CD4-positive, alpha-beta T cell (primary cell): ENCODE measurements at places on chromosomes 16 and 17.

DNA sequence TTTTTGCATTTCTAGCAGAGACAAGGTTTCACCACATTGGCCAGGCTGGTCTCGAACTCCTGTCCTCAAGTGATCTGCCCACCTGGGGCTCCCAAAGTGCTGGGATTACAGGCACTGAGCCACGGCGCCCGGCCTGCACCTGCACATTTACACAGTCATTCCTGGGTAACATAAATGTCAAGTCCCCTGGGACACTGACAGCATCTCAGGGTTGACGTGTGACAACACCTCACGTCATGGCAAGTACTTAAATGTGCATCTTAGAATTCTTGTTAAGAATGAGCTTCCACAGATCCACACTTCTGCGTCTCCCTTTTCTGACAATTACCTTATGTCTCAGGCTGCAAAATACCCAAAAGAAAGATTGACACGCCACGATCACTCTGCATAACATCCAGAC, 80.5 kb downstream of the ABR start:
- no peak for DNase-seq

- no peak for DNase-seq
Measured at GRCh38 chr17:14950686-14951085, 314.4 kb downstream of the PMP22 start.

DNA sequence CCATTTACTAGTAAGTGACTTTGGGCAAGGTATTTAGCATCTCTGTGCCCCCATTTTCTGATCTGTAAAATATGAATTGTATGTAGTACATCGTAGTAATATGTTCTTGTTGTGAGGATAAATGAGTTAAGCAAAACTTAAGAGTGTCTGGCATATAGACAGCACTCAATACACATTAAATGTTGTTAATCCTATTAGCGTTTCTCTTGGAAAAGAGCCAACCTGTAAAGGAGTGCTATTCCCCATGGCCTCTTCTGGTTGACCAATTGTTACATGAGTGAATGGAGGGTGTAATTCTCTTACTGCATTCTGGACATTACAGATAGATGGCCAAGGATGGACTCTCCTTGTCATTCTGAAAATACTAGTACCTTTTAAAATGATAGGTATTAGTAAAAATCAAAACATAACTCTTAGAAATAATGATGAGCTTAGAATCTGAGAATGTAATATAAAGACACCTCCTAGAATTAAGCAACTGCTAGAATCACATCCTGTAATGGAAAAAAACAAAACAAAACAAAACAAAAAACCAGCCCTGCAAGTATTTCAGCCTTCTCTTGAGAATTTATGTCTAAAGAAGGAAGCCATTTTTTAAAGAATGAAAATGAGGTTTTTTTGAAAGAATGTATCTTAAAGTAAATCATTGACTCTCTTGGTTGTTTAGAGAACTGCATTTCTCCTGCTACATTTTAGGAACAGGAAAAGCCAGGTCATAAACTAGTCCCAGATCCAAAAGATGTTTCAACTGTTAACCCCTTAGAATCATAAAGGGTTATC, 30.5 kb downstream of the IQCK start:
- no peak for DNase-seq

DNA sequence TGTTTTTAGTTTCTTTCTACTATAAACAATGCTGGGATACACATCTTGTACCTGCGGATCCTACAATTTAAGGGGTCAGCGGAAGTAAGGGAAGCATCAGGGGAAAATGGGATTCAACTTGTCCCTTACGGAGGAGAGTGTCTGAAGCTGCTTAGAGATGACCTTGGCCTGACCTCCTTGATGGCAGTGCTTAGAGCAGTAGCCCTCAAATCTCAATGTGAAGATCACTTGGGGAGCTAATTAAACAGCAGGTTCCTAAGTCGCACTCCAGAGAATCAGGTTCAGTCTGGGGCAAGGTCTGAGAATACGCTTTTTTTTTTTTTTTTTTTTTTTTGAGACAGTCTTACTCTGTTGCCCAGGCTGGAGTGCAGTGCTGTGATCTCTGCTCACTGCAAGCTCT, 9.6 kb upstream of the METTL16 start:
- no peak for DNase-seq

GRCh38 chr17:70258465-70258864, 89.1 kb downstream of the KCNJ2 start:
- DNase-seq, result no peak

- no peak for DNase-seq
Measured at GRCh38 chr17:81550830-81551457, 1.2 kb downstream of the FAAP100 start.

- no peak for DNase-seq
Measured at GRCh38 chr17:13638855-13639458, 37.2 kb upstream of the HS3ST3A1 start.

DNA sequence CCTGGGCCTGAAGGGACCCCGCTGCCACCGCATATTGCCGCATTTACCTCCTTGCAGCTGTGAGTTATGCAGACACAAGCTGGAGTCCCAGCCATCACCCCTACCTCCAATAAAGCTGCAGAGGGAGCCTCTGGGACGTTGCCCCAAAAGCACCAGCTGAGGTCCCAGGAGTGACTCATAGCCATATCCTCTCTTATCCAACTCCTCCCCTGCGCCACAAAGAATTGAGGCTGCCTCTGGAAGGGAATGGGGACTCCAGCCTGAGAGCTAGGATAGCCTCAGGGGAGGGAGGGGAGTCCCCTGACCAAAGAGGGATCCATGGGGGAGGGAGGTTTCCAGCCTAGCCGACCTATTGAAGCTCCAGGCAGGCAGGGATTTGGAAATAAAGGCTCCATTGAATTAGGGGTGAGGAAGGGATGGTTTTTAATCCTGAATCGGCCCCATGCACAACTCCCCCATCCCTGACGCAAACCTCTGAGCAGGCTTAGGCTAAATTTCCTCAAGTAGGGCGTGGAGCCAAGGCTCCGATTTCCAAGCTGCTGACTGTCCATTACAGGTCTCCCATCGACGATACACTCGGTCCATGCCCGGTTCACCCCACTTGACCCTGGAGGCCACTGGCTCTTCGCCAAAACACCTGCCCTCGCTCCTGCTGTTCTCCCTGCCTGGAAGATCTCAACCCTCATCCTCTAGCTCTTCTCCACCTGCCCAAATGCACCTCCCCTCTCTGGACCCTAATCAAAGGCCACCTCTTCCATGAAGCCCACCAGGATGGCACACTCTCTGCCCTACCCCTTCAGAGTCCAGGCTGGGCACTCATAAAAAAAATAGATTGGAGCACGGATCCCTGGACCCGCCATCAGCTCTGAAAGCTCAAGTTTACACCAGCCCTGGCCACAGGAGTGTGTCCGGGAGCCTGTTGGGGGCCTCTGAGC, 27.5 kb downstream of the PIMREG start:
- DNase-seq, result no peak

DNA sequence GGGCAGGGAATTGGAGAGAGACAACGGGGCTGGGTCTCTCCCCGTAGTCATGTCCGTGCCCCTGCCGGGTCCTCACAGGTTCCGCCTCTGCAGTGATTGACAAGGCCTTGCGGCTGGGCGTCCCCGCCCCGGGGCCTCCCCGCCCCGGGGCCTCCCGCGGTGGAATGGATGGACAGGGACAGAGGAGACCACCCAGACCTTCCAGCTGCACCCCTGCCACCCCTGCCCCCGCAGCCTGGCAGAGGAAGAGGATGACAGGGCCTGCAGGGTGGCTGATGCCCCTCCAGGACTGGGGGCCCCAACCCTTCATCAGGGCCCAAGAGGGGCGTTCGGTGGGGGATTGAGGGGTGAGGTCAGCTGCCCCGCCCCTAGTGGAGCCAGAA, 216.4 kb upstream of the CIBAR2 start:
- DNase-seq, result no peak

- DNase-seq, result no peak
Measured at GRCh38 chr17:8484465-8484864, 48.8 kb downstream of the NDEL1 start.

GRCh38 chr16:75647112-75647491, 363 bp downstream of the KARS1 start:
- no peak for DNase-seq

DNA sequence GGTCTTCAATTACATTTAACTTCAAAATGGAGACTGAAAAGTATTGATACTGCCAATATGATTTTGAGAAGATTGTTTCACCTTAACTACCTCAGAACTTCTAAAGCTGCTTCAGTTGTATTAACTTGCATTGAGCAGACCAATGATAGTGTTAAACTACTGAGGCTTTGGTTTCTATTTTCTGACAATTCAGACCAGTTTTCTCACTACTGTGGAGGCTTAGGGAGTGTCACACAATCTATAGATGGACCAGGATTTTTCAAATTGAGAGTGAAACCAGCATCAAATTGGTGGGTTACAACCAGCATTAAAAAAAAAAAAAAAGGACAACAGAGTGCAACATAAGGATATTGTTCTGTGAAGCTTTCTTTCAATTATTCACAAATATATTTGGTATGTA, 21.2 kb downstream of the COG1 start:
- DNase-seq, result no peak

DNA sequence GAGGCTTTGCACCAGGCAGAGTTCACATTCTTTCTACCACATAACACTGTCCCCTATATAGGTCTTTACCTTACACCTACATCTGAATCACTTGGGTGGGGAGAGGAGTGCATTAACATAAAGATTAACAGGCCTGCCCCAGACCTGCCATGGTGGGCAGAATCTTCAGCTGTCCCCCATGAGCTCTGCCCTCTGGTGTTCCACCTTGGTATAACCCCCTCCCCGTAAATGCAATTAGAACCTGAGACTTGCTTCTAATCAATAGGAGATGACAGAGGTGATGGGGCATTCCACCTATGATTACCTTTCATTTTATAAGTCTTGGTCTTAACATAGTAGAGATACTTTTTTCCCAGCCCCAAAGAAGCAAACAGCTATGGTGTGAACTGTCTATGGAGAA, 20.4 kb upstream of the GRIN2A start:
- DNase-seq, result no peak

DNA sequence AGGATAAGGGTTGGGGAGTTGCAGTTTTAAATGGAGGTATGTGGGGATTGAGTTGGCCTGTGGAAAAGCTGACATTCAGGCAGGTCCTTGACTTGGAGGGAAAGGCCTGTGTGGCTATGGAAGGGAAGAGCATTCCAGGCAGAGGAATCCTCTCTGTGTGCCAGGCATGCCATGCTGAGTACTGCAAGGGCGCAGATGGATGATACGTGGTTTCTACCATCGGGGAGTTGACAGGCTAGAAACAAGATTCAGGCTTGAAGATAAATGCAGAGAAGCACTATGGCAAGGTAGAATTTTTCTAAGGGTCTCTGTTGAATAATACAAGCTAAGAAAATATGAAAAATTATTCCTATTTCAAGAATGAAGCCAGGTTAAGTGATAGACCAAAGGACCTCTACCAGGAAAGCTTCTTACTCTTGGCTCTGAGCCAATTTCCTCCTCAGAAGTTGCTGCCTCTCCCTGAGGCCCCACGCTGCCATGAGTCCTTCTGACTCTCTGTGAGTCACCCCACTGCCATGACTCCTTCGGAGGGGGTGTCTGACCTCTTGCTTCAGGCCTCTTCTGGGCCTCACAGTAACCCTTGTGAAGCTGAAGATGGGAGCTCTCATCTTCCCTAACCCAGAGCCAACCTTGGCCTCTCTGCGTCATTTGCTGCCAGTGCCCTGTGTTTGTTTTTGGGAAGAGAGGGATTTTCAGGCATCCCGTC, 75.8 kb downstream of the WNT3 start:
- no peak for DNase-seq
